ENCODE measurements at places on chromosomes 6 and 20.

DNA sequence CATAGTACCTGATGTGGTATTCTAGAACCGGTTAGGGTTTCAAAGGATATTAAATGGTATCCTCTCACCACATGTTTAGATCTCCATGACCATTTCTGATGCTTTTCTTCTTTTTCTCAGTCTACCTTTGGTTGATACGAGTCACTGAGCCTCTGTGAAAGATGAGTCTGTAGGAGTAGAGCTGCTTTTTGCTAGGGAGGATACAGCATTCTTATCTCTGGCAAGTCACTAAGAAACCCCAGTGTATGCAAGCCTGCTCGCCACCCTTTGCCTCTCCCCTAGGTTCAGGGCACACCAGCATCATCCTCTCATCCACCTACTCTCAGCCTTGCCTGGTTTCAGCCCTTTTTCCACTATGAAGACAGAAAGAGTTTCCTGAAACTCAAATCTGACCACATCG, 89.9 kb downstream of the MTFR2 start:
- DNase-seq: no peak

DNA sequence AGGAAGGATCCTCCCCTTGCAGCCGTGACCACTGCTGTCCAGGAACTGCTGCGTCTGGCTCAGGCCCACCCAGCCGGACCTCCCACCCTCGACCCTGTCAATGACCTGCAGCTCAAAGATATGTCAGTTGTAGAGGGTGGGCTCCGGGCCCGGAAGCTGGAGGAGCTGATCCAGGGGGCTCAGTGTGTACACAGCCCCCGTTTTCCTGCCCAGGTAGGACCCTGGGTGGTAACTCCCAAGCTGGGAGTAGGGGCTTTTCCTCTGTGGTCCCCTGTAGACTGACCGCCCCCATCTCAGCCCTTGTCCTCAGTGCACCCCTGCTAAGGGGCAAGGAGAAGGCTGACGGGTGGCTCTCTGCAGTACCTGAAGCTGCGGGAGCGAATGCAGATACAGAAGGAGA, 3.6 kb downstream of the DXO start:
- DNase-seq: no peak

DNA sequence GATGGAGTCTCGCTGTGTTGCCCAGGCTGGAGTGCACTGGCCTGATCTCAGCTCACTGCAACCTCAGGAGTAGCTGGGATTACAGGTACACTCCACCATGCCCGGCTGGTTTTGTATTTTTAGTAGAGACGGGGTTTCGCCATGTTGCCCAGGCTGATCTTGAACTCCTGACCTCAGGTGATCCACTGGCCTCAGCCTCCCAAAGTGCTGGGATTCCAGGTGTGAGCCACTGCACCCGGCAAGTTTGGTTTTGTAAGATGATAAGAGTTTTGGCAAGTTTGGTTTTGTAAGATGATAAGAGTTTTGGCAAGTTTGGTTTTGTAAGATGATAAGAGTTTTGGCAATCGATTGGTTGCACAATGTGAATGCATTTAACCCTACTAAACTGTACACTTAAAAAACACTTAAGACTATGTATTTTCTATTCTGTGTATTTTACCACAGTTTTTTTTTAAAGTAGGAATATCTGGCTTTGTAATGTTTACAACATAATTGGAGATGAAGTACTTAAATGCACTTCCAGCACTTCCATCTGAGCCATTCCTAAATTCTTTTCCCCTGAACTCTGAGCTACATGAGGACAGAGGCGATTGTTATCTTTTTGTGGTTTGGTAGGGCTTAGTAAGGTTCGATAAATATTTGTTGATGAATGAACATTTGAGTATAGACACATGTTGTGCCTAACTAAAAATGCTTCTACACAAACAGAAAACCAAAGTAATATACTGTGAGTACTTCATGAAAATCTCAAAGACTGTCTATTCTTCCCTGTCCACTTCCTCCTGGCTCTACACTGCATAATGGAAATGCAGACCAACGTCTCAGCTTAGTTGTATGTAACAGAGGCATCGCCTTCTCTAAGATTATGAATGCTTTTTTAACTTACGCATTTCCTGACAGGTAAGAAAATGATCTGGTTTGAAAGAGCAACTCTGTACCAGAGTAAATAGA, 18.8 kb downstream of the SAMHD1 start:
- DNase-seq: no peak

DNA sequence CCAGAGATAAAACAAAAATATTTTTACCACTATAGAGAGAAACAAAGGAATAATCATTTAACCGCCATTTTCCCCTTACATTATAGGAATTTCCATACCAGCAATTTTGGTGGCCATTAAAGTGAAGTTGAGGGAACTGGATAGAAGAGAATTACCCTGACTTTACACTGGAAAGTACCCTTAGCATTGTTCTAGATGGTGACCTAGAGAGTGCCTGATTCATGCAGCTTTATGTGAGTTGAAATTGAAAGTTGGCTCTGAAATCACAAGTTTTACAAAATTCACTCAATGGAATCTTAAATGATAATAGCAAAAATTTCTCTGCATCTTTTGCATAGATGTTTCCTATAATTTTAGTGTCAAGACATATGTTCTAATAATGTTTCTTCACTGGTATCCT, 55.7 kb upstream of the PREP start:
- no peak for DNase-seq

GRCh38 chr20:11734431-11734830, 183.3 kb upstream of the BTBD3 start:
- no peak for DNase-seq

GRCh38 chr20:17972121-17972520, 3.3 kb downstream of the MGME1 start:
- no peak for DNase-seq

- no peak for DNase-seq
Measured at GRCh38 chr20:1281279-1282057, 15.4 kb downstream of the SNPH start.

DNA sequence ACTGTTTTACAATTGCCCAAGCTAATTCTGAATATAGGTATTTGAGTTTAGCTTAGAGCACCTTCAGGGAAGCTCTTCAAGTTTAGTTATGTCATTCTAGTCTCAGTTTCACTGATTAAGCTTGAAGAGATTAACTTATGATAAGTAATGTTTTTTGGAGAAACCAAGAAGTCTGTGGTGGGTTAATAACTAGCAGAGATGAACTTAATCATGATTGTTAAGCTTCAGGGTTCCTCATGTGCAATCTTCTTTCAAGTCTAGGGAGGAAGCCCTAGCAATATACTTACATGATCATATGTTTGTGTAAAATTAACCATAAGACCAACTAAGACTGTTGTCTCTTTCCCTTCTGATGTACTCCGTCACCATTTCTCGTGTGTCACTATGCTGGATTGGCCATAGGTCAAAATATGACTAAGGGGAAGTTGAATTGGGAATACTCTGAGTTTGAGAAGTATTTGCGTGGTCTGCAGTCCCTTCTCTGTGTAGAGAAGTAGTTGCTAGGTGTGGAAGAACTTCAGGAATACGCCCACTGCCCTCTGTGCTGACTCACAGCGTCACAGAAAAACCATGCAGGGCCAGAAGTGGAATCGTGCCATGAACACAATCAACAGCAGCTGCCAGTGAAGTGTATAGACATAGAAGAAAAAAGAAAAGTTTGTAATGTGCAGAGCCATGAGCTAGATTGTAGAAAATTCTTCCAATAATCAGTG, 88.3 kb downstream of the SH3BGRL2 start:
- no peak for DNase-seq

GRCh38 chr6:136108361-136108945, 141.7 kb downstream of the MTFR2 start:
- no peak for DNase-seq

- DNase-seq: no peak
Measured at GRCh38 chr6:166344240-166344639, 1.9 kb upstream of the SFT2D1 start.

GRCh38 chr6:41576667-41577066, 30.5 kb downstream of the FOXP4 start:
- no peak for DNase-seq

- DNase-seq: no peak
Measured at GRCh38 chr20:46323557-46323956, 15.3 kb upstream of the CDH22 start.

DNA sequence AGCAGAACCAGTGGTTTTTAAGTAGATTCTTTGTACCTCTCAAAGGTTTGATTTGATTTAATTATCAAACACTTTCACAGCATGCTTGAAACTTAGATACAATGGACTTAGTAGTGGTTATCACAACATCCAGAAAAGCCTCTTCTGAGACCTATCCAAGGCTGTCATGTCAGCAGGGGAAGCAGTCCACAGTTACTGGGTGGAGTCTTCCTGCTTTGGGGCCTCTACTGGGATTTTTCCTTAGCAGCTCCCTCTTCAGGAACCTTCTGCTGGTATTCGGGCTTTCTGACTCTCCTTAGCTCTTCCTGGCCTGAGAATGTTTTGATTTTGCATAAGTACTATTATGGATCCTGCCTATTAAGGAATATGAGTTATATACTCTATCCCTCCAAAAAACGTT, 36.0 kb downstream of the ARFGEF2 start:
- DNase-seq: no peak
